ENCODE measurements at places on chromosomes 4 and X.

DNA sequence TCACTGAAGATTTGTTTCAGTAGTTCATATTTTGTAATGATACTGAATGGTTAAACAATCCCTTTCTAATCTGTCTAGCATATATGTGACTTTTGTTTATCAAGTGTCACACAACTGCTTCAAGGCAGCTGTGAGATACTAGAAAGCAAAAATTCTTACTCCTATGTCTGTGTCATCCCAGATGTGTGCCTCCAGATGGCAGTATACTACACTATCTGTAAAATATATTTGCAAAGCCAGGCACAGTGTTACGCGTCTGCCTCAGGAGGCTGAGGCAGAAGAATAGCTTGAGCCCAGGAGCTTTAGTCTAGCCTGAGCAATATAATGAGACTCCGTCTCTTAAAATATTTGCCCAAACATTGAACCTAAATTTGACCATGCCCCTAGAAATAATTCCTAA, 4.0 kb downstream of the NUDT10 start:
- peak; percentile 50 for DNase-seq

GRCh38 chr4:23202712-23203247, 510.0 kb downstream of the GBA3 start:
- no peak for DNase-seq

DNA sequence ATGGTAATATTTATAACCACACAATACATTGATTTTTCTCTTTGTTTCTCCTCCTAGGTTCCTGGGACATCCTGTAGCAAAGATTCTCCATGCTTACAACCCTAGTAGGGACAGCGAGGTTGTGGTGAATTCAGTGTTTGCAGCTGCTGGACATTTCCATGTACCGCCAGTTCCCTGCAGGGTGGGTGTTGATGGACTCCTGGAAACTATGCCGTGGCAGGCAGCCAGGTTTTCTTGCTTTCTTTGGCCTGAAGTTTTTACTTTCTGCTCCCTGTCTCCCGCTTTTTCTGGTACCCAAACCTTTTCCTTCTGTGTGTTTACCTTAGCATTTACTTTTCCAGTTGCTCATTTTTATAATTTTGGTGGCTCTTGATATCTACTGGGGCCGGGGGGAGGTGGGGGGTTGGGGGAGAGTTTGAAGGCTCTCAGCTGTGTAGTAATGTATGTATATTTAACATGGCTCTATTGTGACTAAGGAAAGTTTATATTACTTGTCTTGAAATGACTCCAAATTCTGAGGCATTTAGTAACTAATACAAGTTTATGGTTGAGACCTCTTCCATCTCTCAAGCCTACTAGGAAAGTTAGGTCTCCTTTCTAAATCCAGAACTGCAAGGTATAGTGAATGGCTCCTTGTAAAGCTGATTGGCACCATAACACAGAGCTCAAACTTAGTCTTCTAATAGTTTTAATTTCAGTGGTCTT, 89.7 kb downstream of the TMEM131L start:
- no peak for DNase-seq

DNA sequence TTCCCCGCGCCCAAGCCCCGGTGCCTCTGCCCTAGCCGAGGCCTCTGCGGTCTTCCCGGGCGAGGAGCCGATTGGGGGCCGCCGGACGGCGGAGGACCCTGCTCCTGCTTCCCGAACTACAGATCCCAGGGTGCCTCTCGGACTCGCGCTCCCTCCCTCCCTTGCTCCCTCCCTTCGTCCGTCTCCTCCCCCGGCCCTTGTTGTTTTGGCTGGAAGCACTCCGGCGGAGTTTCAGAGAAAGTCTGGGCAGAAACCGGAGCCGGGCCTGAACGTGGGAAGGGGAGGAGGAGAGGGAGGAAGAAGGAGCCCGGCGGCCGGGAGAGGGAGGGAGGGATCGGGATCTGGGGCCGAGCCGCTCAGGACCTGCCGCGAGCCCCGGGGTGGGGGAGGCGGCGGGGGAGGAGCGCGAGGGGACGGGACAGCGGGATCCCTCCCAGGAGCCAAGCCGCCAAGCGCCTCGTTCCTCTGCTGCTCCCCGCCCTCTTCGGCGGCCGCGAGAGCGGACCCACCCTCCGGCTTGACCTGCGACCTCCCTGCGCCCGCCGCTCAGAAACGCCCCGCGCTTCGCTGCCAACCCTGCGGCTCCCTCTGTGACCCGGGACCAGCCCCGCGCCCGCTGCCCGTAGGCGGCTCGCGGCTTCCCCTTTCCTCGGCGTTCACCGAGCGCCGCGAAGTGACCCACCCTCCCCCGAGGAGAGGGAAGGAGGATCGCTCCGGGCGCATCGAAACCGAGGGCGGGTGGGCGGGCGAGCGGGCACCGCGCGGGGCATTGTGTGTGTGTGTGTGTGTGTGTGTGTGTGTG, 496 bp upstream of the GAB1 start:
- peak; percentile 90 for DNase-seq

- DNase-seq: no peak
These were observed 87.6 kb upstream of the VCX3B start for GRCh38 chrX:8377041-8377440.

DNA sequence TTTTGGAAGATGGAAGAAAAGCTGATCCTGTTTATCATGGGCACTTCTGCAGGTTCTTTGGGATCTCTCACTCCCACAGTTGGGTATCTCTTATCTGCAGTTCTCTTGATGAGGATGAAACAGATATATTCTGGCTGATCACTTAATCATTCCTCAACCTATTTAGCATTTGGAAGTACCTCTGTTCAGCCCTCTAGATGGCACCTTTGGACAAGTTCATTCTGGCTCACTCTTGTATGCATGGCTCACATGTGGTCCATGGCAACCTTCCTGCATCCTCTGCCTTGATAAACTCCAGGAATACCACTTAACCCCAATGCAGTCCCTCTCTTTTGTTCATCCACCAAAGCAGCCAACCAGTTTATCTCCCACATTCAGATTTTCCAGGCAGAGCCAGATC, 74.2 kb downstream of the SMARCA5 start:
- no peak for DNase-seq

DNA sequence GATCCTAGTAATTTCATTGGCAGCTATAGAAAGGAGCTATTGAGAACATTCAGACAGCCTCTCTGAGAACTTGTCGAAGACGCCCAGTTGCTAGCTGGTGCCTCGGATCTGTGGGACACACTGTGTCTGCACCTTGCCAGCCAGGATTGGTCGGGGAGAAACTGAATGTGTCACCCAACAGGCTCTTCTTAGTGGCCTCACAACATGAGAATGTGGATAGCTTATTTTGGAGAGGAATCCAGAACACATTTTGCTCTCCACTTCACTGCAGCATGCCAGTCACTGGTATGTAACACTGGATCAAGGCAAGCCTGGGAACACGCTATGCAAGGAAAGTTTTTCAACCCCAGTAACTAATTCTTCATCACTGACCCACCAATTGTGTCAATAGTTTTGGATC, 89.5 kb upstream of the TRPC3 start:
- DNase-seq: no peak

DNA sequence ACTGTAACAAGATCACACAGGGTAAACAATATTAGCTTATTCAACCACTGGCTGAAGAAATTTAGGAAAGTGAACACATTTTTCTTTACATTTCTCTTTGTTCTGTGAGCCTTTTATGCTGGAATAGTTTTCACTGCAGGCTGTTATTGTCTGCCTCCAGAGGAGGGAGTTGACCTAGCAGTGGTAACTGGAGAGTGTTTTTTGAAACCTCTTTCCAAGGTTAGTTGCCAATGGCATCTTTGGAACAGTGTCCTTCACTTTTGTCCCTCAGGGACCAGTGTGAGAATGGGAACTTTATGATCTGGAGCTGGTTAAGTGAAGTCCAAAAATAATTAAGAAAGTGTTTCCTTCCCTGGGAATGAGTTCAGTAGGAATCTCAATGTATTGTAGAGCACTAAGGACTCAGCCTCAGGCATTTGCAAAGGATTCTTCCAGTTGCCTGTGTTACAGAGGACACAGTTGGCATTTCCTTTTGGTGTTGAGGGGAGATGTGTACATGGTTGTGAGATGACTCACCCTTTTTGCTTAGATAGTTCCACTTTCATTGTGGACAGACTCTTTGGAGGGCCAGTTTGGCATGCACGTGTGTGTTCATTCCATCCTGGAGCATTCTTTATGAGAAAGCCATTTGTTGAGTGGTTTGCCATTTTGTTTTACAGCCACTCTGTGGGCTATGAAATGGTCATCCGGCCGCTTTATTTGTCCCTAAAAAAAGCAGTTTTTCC, 61.3 kb downstream of the AR start:
- DNase-seq: no peak

- DNase-seq: no peak
These were observed 4.5 kb upstream of the CXCL9 start for GRCh38 chr4:76011700-76012387.

- DNase-seq: no peak
These were observed 297.8 kb downstream of the ANK2 start for GRCh38 chr4:113347245-113347644.

GRCh38 chr4:33649471-33649870, 2594.8 kb downstream of the ARAP2 start:
- no peak for DNase-seq

DNA sequence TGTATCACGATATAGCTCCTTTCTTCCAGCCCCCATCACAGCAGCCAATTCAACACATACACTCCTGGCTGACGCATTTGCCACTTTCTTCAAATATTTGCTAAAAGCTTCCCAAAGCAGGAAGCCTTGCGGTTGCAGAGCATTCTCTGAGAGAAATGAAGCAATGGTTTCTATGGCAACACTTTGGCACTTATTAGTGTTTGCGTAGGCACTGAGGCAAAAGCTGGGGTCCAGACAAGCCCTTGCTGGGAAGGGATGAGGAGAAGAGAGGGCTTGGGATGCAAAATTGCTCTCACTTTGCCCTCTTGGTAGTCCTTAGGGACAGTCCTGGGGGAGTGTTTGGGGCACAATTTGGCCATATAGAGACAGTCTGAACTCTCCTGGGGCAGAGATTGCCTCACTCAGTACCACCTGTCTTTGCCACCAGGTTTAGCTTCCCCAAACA, 55.0 kb upstream of the PAK3 start:
- DNase-seq: no peak

- no peak for DNase-seq
These were observed 28.6 kb downstream of the DCLK2 start for GRCh38 chr4:150106886-150107285.

DNA sequence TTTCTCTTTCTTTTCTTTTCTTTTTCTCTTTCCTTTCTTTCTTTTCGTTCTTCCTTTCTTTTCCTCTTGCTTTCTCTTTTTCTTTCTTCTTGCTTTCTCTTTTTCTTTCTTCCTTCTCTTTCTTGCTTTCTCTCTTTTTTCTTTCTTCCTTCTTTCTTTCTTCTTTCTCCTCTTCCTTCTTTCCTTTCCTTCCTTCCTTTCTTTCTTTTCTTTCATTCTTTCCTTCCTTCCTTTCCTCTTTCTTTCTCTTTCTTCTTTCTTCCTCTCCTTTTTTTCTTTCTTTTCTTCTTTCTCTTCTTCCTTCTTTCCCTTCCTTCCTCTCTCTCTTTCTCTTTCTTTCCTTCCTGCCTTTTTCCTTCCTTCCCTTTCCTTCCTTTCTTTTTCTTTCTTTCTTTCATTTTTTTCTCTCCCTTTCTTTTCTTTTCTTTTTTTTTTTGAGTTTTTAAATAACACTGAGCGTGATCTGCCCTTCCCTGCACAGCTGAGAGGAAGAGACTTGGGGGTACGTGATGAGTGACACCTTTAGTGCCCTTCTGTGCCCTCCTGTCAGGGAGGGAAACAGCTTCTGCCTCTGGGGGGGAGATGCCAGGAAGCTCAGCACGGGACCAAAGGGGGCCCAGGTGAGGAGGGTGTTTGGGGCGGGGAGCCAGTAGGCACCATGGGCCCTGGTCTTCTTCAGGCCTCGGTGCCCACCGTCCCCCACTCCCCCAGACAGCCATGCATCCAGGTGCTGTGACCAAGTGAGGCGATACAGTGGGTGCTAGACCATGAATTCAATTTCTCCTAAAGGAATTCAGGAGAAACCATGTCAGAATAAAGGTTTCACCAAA, 36.6 kb upstream of the CDKN2AIP start:
- no peak for DNase-seq

GRCh38 chr4:11635342-11635741, 206.6 kb upstream of the HS3ST1 start:
- DNase-seq: no peak

GRCh38 chr4:186260504-186261448, 5.2 kb upstream of the F11 start:
- no peak for DNase-seq

DNA sequence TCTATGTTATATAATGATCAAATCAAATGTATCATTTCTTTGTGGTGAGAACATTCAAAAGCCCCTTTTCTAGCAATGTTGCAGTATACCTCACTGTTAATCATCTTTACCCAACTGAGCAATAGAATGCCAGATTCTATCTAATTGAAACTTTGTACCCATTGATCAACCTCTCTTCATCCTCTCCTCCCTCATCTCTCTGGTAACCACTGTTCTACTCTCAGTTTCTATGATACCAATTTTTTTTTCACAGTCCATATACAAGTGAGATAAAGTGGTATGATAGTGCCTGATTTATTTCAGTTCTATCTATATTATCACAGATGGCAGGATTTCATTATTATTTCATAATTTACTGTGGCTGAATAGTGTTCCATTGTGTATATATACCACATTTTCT, 209.8 kb downstream of the SPCS3 start:
- no peak for DNase-seq

DNA sequence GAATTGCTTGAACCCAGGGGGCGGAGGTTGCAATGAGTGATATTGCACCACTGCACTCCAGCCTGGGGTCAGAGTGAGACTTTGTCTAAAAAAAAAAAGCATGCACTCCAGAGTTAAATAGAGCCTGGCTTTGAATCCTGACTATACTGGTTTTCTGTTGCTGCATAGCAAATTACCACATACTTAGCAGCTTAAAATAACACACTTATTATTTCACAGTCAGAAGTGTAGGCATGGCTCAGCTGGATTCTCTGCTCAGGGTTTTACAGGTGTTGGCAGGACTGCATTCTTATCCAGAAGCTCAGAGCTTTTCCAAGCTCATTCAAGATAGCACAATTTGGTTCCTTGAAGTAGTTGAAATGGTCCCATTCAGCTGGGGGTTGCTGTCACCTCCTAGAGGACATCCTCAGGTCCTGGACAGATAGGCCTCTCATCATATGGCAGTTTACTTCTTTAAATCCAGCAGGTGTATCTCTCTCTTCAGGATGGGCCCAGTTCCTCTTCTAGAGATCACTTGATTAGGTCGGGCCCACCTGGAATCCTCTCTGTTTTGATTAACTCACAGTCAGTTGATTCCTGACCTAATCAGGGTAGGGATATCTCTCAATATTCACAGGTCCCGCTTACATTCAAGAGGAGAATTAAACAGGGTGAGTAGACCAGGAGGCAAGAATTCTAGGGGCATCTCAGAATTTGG, 26.8 kb downstream of the DOCK11 start:
- DNase-seq: no peak

DNA sequence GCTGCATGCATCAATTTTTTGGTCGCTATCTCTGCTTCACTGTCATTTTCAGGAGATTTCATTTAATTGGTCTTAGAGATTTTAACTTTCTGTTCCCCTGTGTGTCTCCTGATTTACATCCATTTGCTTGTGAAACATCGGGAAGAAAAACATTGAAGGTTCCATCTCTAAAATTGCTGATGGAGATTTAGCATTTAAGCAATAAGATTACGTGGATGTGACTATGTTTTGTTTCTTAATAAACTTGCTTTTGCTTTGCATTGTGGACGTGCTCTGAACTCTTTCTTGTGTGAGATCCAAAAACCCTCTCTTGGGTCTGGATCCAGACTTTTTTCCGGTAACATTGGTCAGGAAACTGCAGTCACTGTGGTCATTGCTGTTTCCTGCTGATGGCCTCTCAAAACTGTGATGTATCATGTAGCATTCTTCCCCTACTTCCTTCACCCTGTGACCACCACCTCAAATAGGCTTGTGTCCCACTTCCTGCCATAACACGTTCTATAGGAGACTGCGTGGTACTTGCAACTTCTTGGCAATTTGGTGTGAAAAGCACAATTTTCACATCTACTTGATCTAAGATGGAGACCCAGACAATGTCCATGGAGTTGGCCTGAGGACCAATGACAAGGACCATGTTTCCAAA, 4.9 kb downstream of the CXCL2 start:
- DNase-seq: no peak
